ENCODE measurements at places on chromosomes 1 and 21.

GRCh38 chr1:93839307-93839706 is 39.7 kb downstream of the DNTTIP2 start:
- DNase-seq = peak; percentile 67

- peak; percentile 26 for DNase-seq
These were observed 7.3 kb upstream of the SLC5A9 start for GRCh38 chr1:48215222-48215621.

DNA sequence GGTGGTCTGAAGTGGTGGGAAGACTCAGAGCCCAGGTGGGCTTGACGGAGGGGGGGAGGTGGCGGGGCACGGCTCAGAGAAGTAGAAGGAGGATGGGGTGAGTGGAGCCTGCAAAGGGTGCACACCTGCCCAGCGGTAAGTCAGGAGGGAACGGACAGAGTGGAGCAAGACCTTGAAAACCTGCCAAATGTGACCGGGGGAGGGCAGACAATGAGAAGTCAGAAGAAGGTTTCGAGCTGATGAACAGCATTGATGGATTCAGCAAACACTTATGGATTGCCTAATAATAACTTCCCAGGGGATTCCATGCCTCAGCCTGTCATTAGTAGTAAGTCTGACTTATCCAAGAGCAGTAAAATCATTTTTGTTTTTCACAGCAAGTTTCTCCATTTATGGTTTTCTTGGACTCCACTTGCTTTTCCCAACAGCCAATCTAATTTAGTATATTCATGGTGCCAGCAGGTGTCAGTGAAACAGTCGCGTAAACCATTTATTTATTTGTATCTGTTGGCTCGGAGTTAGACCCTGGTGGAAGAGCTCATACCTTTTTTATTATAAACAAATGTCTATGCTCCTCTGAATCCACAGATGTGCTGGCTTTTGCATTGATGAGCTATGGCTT is 279.1 kb downstream of the PCP4 start:
- no peak for DNase-seq

- DNase-seq = no peak
These were observed 37.2 kb downstream of the KCNJ6 start for GRCh38 chr21:37878946-37879660.

DNA sequence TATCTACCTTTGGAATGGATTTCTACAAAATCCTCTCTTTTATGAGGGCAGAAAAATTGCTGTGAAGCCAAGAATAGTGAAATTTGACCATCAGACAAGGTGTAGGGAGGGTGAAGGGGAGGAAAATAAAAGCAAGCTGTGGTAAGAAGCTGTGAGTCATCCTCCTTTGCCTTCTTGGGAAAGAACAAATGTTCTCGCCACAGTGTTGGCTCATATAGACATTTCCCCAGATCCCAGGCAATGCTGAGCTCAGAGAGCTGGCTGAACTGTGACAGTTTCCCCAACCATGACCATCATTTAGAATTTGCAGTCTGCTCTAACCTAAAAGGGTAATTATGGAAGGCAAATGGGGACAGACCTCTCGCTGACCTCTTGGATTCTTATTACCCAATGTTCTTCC is 235.4 kb downstream of the PBX1 start:
- DNase-seq = no peak

DNA sequence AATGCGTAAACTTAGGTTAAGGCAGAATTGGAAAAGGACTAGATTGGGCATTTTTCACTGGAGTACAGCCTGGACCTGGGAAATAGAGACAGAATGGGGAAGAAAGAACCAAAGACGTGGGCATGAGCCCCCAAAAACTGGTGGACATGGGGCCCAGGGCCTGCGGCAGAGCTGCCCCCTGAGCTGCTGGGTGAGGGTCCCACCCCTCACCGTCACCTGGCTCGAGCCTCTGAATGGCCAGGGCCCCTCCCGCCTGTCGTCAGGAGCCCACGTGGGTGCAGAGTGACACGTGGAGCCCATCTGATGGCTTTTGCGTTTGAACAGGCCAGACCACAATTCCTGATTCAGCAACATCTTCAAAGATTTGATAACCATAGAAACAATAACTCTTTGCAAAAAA is 360.9 kb upstream of the VAMP3 start:
- no peak for DNase-seq

DNA sequence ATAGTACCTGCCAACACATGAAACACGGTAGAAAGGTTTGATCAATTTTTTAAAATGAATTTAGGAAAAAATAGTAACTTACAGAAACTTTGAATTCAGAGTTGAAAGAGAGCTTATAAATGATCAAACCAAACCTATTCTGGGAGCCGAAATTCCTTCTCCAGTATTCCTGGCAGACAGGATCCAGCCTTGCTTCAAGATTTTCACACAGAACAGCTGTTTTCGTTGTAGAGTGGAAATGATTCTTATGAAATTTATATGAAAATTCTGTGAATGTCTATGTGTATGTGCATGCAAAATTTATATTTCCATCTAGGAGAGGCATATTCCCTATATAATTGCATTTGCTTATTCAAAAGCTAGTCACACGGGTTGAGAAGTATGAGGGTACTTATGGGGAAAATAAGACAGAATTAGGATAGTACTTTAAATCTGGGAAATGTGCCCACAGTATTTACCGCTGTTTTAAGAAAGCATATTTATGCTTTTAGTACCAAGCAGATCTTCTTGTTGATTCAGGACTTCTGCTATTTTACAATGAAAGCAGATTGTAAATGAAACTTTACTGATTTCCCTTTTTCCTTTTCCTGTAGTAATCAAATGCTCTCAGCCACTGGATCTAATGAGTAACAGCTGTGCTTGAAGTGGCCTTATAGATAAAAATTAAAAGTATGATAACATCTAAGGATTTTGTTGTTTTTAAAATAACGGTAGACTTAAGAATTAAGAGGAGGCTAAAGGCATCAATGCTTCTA is 30.4 kb downstream of the PRRX1 start:
- DNase-seq = no peak

DNA sequence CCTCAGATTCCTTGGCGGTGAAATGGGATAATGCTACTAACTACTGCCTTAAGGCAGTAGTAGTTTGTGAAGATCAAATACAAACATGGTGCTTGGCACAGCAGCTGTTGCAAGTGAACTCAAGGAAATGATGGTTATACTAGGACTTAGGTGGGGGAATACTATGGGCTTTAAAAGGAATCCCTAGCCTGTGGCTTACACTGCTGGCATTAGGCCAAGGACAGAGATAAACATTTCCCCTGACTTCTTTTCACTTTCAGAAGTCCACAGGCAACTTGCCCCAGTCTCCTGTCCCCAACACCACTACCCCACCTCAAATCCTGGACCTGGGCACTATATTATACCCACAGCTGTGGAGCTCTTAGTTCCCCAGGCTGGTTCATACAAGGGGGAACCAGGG is 13.1 kb upstream of the VAMP4 start:
- DNase-seq = no peak

GRCh38 chr1:208101661-208102431 is 142.3 kb downstream of the PLXNA2 start:
- no peak for DNase-seq

GRCh38 chr21:35737899-35738346 is 322.4 kb downstream of the SETD4 start:
- DNase-seq = no peak

- no peak for DNase-seq
These were observed 392.9 kb upstream of the RUNX1 start for GRCh38 chr21:35441868-35442582.

GRCh38 chr1:12665511-12665910 is 21.6 kb downstream of the AADACL4 start:
- no peak for DNase-seq

DNA sequence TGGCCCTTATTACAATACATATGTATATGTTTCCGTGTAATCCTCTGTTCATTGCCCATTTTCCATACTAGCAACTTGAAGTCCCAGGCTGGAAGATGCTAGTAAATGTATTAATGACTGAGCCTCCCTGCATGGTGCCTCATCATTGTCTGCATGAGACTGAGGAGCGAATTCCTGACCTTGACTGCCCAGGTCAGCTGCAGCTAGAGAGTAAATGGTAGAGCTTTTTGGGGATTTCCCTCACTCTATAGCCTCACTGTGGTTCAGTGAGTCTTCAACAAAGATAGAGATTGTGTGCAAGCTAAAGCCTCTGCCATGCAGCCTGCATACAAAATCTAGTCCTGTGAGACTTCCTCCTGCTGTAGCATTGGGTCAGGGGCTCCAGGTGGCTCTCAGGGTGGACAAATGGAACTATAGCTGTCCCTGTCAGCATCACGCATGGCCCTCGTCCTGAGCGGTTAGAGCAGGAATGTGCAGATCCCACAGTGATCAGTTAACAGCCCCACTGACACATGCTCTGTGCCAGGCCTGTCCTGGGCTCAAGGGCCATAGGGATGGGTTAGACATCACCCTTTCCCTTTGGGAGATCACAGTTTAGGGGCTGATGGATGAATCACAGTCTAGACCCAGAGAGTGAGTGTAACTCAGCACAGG is 741.7 kb downstream of the MATN1 start:
- DNase-seq = no peak

DNA sequence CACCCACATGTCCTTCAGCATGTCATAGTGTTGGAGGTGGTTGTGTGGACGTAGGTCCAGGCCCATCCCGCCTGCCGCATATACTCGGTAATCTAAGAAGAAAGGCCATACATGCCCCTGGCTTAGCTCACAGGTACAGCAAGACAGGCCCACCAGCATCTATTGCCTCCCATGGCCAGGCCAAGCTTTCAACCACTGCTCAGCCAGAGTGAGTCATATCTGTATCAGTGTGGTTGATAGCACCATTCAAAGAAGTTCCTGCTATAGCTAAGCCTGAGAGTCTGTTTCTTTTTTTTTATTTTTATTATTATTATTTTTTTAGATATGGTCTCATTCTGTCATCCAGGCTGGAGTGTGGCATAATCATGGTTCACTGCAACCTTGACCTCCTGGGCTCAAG is 17.0 kb downstream of the KLHDC8A start:
- DNase-seq = no peak

DNA sequence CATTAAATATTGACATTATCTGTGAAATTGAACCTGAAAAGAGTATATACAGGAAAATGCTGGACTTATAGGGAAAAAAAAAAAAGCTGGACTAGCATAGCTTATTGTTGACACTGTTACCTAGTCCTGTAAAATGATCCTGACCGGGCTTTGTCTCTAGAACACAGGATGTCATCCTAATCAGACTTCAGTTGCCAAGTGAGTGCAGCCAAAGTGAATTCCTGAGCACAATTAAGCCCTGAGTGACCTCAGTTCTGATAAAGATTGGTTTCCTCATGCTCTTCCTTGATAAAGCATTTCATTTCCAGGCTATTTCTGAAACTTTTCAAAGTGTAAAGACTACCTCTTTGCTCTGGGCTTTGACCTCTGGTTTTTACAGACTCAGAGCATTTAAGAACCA is 19.8 kb downstream of the SELP start:
- no peak for DNase-seq

GRCh38 chr1:84073266-84073665 is 70.8 kb upstream of the PRKACB start:
- no peak for DNase-seq

DNA sequence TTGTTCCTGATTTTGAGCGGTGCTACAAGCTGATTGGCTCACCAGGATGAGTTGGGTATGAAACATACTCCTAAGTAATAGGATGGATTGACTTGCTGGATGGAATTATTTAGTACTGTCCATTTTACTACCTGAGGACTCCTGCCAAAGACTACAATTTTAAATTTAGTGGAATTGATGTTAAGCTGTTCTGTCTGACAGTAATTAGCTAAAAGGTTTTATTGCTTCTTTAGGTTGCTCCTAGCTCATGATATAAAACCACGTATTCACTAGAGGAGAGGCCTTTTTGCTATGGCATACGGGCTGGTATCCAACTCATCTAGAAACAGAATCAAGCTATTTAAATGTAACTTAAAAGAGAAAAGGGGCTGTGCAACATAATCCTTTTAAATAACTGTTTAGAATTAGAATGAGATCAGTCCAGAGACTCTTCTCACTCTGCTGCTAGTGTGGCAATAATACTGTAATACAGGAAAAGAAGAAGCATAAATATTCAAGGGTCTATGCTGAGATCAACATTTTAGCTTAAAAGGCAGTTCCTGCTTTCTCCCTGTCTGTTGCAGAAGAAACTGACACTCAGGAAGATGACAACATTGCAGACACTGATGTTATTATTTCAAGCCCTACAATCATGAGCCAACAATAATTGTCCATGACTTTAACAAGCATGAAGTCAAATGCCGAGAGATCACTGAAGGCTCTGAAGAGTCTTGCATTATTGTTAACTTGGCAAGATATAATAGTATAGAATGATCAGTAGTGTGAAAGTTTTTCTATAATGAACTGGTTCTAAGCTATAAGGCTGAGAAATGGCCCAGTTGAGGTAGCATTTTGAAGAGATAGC is 258.7 kb upstream of the ADGRL4 start:
- peak; percentile 5 for DNase-seq

- DNase-seq = no peak
These were observed 395.8 kb downstream of the PTPRU start for GRCh38 chr1:29631836-29632805.

GRCh38 chr21:41774467-41775148 is 7.8 kb upstream of the RIPK4 start:
- no peak for DNase-seq

DNA sequence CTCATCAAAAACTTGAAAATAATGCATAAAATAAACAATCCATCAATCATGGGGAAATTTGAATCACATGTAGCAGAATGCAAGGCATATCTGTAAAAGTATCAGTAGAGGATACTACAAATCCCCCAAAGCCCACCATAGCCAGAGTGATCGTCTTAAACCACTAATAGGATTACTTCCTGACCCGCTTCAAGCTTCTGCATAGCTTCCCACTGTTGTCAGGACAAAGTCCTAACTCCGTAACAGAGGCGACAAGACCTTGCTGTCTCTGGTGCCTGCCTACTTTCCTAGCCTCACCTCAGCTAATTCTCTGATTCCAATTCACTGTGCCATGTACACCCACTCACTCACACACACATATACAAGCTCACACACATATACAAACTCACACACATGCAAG is 161.2 kb upstream of the NFIA start:
- no peak for DNase-seq

- DNase-seq = no peak
These were observed 21.2 kb downstream of the PRRX1 start for GRCh38 chr1:170685166-170685565.

Measured in suppressor macrophage (primary cell).